ENCODE measurements at places on chromosomes 11 and 22.

- no peak for DNase-seq
Observed at GRCh38 chr11:111879637-111879960, 258 bp downstream of the CFAP68 start.

- DNase-seq = no peak
Observed at GRCh38 chr22:44689173-44689572, 12.8 kb upstream of the PRR5 start.

GRCh38 chr22:43706571-43707328, 105.4 kb downstream of the EFCAB6 start:
- no peak for DNase-seq

DNA sequence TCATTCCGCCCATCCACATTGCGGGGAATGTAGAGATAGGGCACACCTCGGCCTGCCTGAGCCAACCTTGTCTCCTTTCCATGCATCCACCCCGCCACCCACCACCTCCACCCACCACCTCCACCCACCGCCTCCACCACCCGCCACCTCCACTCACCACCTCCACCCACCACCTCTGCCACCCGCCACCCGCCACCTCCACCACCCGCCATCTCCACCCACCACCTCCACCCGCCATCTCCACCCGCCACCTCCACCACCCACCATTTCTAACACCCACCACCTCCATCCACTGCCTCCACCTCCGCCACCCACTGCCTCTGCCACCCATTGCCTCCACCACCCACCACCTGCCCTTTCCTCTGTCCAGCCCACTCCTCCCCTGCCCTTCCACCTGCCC, 78.4 kb downstream of the IGLL1 start:
- no peak for DNase-seq

Data from stimulated activated naive CD4-positive, alpha-beta T cell (primary cell).